ENCODE measurements at places on chromosomes 1 and 21.
A peak's percentile ranks its signal among the peaks of the same experiment; 100 is the strongest.

GRCh38 chr1:10621906-10622305 is 147.2 kb downstream of the PEX14 start:
- DNase-seq, result peak; percentile 18

GRCh38 chr1:107879927-107880326 is 85.1 kb downstream of the VAV3 start:
- no peak for DNase-seq

GRCh38 chr1:214537872-214538473 is 13.4 kb downstream of the PTPN14 start:
- DNase-seq, result no peak

DNA sequence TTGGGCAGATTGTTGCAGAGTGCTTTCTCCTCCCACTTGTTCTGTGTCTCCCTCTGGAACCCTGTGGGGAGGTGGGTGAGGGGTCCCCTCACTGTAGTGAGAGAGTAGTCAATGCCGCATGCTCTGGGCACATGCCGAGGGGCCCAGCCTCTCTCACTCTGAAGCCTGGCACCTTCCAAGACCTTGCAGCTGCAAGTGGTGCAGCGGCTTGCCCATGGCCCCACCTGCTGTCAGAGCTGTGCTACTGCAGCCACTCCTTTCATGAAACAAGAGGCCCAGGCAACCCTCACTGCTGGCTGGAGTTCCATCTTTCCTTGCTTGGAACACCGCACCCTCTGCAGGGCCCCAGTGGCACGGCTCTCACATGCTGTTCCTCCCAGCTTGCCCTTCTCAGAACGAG is 58.4 kb upstream of the COL6A1 start:
- peak; percentile 51 for DNase-seq

- DNase-seq, result no peak
Measured at GRCh38 chr1:209647156-209647555, 5.1 kb downstream of the LAMB3 start.

- DNase-seq, result no peak
Measured at GRCh38 chr1:15788624-15789301, 18.7 kb downstream of the UQCRHL start.

DNA sequence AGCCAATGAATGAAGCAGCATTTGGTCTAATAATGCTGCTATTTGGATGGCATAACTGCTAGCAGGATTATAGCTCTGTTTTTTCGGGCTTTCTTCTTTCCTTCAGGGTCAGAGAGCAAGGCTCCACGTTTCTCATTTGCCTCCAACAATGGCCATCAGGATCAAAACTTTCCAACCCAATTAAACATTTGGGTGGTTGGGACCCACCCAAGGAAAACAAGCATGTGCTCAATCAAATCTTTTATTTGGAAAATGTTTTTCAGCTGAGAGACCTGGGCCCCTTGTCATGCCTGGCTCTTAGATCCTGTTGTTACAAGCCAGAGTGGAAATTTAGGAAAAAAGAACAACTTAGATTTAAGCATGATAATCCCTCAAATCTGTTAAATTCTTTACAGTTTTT is 373.1 kb upstream of the USP24 start:
- no peak for DNase-seq

DNA sequence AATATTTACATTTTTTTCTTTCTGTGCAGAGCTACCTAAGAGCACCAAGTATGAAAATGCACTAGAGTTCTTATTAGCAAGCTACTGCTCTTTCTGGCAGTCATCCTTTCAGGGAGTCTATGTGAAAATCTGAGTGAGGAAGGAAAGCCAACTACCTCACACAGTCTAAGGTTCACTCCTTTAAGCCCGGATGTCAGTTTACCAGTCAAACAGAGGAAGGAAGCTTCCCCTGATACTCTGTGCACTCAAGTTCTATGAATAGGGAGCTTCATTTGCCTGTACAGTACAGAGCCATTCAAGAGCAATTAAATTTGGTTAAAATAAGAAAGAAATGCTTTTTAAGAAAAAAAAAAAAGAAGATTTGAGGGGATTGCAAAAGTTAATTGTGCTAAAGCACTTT is 6.9 kb downstream of the COL11A1 start:
- DNase-seq, result no peak

- no peak for DNase-seq
Measured at GRCh38 chr1:31723828-31724359, 20.1 kb upstream of the COL16A1 start.

GRCh38 chr1:92817986-92818764 is 13.7 kb upstream of the RPL5 start:
- DNase-seq, result no peak

GRCh38 chr1:194705123-194705854 is 1518.9 kb upstream of the B3GALT2 start:
- no peak for DNase-seq

DNA sequence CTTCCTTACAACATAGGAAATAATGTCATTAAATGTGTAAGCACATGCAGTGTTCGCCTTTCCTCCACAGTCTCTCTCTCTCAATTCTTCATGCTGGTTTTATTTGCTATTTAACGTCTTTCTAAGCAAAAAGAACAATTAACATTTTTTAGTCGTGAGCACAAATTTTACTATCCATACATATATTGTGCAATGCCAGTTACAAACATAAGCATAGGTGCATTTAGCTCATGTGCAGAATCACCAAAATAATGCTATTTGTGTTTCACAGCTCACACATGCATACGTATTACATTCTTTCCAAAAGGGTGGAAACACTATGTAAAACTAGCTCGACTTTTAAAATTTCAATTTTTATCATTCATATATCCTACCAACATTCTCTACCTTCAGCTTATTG is 52.1 kb downstream of the MROH9 start:
- DNase-seq, result no peak

DNA sequence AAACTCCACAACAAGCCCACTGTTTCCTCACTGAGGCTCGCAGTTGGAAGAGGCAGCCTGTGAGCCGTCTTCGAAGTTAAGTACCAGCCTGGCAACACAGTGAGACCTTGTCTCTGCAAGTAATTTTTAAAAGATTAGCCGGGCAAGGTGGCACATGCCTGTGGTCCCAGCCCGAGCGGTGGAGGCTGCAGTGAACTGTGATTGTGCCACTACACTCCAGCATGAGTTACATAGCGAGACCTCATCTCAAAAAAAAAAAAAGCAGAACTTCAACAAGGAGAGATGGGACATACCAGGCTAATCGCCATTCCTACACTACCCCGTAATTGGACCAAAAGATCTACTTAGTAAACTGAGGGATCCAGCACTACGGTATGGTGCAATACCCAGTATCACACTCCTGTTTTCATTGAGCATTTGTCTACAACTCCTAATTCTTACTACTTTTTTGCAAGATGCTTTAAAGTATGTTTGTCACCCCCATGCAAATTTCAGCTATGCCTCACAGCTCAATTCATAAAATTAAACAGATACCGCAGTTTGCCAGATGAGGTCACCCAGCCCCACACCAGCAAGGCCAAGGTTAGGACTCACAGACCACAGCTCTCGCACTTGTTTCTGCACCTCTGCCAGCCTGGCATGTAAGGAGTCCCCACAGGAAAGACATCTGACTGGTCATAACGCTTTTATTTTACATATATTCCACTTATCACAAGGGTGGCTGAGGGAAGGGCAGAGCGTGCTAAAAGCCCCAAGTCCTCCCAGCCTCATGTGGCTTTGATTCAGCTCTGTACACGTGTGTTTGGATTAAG is 21.0 kb downstream of the SDE2 start:
- no peak for DNase-seq

GRCh38 chr1:228875741-228876140 is 140.5 kb downstream of the RHOU start:
- DNase-seq, result no peak

DNA sequence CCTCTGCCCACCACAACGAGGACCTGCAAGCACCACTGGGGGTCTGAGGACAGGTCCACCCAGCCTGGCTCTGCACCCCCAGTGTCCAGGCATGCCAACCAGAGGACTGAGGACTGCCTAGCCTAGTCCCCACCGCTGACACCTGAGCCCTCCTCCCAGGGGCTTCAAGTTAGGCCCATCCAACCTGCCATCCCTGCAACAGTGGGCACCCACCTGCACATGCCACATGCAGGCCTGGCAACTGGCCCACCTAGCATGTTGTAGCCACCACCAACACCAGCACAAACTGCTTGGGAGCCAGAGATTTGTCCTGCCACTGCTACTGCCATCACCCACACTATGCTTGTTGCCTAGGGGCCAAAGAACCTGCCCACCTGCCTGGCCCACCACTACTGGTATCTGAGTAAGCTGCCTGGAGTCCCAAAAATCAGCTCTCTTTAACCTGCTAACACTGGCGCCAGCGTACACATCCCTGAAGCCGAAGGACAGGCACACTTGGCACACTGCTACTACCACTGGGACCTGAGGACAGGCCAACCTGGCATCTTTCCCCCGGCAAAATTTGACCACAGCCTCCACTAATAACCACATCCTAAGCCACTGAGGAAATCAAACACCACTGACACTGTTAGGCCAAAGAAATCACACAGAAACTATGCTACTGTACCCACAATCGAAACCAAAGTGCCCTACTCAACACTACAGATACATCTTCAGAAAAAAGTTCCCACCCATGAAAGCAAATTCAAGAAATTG is 61.5 kb downstream of the PSMG1 start:
- no peak for DNase-seq

GRCh38 chr1:201877877-201878401 is 10.8 kb upstream of the SHISA4 start:
- DNase-seq, result no peak

- DNase-seq, result no peak
Measured at GRCh38 chr1:227845147-227845458, 29.6 kb downstream of the PRSS38 start.

- no peak for DNase-seq
Measured at GRCh38 chr1:167815650-167816049, 93.9 kb downstream of the MPZL1 start.

DNA sequence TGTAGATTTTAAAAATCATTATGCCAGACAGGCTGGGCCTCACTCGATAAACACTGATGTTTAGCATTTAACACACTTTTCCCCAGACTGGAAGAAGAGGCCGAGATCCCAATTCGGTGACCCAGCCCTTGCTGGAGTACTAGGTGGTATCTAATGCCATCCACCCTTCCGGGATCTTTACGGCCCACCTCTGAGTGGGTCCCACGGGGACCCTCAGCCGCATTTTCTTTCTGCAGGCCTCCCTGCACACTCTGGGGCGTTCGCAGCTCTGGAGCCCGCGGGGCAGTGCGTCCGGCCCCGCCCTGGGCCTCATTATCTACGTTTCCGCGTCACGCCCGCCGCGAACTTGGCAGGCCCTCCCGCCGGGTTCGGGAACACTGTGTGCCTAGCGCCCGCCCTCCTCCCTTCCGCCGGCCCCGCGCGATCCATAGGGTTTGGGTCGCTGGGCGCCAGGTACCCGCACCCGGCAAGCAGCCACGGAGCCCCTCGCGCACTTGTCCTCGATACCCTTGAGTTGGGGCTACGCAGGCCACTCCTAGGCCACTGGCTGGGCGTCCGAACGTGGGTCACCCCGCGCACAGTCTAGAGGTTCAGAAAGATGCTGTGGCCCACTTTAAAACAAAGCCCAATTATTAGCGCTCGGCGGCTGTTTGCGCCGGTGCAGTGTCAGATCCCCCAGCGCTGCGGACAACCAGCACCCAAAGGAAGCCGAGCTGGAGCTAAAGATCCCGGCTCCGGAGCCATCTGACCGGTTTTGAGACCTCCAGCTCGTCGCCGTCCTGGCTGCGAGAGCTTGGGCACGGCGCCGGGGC is 950 bp upstream of the EVA1C start:
- peak; percentile 72 for DNase-seq

GRCh38 chr1:208528578-208529240 is 284.5 kb upstream of the PLXNA2 start:
- DNase-seq, result no peak

DNA sequence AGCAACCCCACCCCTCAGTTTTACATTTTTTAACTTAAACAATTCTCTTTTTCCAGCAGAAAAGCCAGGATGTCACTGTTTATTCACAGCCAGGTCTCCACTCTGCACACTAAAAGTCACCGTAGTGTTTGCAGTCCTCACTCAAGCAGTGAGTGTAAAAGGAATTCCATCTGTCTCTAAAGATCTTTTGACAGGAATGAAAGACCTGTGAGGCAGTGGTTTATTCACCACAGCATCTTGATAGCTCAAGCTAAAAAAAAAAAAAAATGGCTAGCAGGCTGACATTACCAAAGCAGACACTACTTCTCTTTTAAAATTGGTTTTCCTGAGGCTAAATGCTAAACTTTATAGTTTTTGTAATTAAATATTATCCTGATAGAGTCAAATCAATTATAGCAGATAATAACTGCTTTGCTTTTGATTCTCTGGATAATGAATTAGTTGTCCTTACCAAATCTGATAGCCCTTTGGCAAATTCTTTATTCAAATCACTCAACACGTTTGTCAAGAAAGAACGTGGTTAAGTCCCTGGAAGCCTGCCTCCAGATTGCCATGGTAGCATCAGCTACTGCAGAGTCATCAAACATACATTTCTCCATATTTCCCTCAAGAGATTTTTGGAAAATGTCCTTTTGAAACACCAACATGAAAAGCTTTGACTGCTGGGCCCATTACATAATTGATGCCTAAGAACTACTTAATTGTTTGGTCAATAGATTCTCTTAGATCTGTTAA is 22.2 kb upstream of the SLC5A9 start:
- no peak for DNase-seq

GRCh38 chr1:15075817-15076216 is 77.7 kb upstream of the TMEM51 start:
- no peak for DNase-seq

DNA sequence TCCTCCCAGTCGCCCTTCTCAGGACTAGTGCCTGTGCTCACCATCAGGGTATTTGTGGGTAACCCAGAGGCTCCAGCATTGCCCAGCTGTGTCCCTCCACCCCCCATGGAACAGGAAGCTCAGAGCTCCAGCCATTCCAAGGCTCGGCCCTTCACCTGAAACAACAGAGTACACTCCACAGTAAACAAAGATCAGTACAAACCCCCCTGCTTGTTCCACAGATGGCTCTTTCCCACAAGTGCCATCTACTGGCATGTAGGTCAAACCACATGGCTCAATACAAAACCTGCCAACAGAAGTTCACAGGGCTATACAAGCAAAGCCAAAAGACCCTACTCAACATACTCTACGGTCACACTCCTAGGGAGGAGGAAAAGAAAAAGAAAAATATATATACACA is 258.7 kb downstream of the AGBL4 start:
- DNase-seq, result no peak

DNA sequence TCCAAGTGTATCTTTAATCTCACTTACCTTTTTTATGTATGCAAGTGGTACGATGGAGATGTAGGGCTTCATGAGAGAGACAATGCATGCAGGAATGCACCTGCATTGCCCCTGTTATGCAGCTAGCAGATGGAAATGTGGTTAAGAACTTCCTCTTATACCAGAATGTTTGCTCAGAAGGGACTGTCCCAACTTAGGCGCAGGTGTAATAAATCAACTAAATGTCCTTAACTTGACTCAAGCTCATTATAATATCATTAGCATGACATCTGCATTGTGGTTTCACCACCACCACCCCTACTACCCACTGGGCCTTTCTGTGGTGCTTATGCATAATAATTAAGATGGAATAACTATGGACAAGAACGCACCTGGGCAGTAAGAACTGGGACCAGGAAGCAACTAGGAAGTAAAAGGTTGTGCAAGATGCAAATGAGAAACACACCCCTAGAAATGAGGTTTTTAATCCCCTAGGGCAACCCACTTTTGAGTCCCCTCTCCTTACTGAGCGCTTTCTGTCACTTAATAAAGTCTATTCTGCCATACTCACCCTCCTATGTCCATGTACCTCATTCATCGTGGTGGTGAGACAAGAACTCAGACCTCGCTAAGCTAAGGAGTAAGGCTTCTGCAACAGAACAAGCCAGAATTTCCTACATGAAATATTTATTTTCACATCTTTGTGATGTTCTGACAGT is 1103.3 kb upstream of the B3GALT2 start:
- DNase-seq, result peak; percentile 36

GRCh38 chr21:26043891-26044290 is 126.7 kb downstream of the APP start:
- no peak for DNase-seq

Data from activated CD4-positive, CD25-positive, alpha-beta regulatory T cell treated with anti-CD3 and anti-CD28 coated beads, Interleukin-2, amount 50 U/mL, for 72 hours (primary cell).